Hematopoietic multipotent progenitor cell treated with erythropoietin and hydrocortisone succinate and interleukin-3 and kit ligand, for 4 days (in vitro differentiated cells): ENCODE measurements at places on chromosomes 11 and 22.

DNA sequence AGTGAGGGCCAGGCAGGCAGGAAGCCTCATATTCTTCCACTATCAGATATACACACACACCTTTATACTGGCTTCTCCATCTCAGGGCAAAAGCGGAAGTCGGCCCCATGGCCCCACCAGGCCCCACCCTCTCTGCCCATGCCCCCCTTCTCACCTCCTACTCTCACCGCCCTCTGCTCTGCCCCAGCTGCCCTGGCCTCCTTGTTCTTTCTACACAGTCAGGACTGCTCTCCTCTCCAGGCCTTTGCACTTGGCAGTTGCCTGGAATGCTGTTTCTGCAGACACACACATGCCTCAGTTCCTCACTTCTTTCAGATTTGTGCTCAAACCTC, 25.3 kb downstream of the OTOG start:
- DNase-seq: peak; percentile 46

DNA sequence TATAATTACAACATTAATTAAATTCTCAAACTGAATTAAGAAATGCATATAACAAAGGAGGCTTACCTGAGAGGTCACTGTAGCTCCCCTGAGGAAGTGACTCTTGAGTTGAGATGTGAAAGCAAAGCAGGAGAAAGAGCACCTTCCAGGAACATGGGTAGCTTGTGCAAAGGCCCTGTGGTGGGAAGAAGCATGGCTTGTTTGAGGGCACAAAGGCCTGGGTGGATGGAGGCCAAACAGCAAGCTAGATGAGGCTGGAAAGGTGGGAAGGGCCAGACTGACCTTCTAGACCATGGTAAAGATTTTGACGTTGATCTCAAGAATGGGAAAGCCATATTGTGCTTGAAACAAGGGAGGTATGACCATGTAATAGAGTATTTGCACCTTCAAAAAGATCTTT, 155.1 kb downstream of the PKNOX2 start:
- DNase-seq: no peak

DNA sequence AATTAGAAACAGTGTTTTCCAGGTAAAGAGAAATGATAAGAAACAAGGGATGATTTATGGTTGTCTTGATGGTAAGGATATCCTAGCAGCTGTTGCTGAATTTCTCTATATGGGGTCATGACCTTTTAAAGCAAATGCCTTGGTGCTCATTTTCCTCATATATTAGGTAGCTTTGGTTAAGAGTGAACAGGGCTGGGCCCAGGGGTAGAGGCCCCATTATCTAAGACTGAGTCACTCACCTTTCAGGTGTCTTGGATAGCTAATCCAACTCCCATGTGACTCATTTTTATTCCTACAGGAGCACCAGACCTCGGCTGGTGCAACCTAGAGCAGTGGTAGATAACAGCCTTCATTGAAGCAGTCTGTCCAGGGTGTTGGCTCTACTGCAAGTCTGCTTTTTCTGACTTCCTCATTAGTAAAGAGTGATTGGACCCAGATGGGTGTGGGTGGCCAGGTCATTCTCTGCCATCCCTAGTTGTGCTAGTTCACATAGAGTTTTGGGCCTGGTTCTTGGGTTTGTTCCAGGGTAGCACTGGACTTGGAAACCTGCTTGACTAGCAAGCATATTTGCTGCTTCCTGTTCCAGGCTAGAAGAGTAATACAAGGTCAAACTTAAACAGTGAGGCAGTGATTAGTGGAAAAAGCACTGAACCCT, 37.4 kb downstream of the CTNND1 start:
- DNase-seq: peak; percentile 64

- peak; percentile 56 for DNase-seq
Measured at GRCh38 chr11:86230921-86231434, 13.6 kb upstream of the EED start.

DNA sequence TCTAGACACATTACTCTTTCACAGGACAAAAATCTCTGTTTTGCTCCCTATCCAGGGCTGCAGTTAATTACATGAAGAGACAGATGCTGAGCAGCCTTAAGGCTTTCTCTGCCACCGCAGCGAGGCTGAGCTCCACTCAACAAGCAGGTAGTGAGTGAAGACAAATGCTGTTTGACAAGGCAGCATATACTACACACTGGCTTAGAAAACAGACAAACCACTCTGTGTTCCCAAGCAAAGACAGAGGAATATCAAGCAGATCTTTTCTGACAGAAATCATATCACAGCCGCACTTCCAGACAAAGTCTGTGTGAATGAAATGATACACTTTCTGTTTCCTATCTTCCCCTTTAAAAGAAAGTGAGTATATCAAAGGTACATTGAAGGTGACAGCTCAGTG, 368.1 kb downstream of the DCDC1 start:
- DNase-seq: no peak

- no peak for DNase-seq
Measured at GRCh38 chr22:30250039-30250565, 3.5 kb upstream of the LIF start.

- DNase-seq: no peak
Measured at GRCh38 chr11:129291546-129291945, 84.1 kb upstream of the BARX2 start.

GRCh38 chr11:73851046-73851764, 25.4 kb downstream of the COA4 start:
- peak; percentile 81 for DNase-seq

DNA sequence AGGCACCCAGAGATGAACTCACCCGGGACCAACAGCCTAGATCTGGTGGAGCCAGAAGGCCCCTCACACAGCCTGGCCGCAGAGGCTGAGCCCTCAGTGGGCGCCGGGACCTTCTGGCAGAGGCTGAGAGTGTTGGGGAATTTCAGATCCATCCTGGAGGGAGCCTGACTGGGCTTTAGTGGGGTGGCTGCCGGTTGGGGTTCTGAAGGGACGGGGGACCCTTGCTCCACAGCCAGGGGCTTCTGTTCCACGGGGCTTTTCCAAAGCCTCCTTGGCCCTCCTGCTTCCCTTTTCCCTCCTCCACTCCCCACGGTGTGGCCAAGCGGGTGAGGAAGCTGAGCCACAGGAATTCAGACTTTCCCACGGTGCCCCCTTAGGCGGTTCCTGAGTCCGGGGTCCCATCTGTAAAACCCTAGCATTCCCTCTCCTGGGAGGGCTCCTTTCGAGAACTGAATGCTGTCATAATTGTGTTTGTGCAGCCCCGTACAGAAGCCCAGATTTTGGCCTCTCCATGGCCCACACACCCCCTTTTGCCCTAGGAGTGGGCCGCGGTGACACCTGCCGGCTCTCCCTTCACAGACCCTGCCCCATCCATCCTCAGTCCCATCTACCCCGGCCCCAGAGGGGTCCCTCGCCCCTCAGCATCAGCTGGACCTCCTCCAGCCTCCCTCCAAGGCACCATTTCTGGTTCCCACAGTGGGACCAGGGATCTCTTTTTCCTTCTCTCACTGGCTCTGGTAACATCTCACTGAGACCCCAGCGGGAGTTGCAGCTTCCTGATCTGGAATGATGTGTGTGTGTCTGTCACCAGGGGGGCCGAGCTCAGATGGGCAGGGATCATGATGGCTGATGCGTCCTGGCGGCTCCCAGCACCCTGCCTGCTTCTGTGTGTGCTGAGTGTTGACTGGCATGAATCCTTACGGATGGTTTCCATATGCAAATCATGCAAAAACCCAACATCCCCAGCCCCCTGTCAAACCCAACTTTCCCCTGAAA, 1048.4 kb downstream of the TBC1D22A start:
- no peak for DNase-seq

- peak; percentile 46 for DNase-seq
Measured at GRCh38 chr11:6611092-6611962, 689 bp downstream of the TAF10 start.

- no peak for DNase-seq
Measured at GRCh38 chr11:133238495-133238894, 293.8 kb downstream of the OPCML start.

- DNase-seq: no peak
Measured at GRCh38 chr11:16373768-16374167, 17.4 kb upstream of the SOX6 start.

GRCh38 chr22:34475886-34476285, 555.6 kb upstream of the LARGE1 start:
- DNase-seq: no peak

- no peak for DNase-seq
Measured at GRCh38 chr11:131462622-131463021, 92.2 kb downstream of the NTM start.

DNA sequence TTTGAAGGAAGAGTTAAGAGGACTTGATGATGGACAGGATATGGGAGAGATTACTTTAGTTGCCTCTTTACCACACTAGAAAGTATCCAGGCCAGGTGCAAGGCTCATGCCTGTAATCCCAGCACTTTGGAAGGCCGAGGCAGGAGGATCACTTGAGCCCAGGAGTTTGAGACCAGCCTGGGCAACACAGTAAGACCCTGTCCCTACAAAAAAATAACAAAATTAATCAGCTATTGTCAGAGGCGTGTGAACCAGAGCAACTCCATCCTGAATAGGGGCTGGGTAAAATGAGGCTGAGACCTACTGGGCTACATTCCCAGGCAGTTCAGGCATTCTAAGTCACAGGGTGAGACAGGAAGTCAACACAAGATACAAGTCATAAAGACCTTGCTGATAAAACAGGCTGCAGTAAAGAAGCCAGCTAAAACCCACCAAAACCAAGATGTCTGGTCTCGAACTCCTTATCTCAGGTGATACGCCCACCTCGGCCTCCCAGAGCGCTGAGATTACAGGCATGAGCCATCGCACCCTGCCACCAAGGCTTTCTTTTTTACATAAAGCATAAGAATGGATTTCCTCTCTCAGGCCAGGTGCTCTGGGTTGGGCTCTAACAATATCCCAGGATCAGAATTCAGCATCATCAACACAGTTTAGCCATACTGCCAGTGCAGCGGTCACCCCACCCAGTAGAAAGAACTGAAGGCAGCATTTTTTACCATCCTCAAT, 17.8 kb downstream of the PI4KA start:
- DNase-seq: peak; percentile 29

DNA sequence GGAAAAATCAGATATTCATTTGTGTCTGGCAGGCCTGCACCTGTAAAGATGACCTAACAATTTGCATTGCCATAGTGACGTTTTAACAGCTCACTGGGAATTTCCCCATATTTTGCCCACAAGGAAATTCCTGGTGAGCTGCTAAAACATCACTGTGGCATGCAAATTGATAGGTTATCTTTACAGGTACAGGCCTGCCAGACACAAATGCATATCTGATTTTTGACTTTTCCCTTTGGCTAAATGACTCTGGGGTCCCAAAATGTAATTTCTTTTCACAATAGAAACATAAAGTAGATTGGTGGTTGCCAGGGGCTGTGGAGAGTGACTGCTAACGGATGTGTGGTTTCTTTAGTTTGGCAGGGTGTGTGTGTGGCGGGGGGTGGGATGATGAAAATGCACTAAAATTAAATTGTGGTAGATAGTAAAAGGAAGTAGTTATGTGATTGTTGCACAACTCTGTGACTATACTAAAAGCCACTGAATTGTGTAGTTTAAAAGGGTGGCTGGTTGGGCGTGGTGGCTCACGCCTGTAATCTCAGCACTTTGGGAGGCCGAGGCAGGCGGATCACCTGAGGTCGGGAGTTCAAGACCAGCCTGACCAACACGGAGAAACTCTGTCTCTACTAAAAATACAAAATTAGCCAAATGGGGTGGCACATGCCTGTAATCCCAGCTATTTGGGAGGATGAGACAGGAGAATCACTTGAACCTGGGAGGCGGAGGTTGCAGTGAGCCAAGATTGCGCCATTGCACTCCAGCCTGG, 18.5 kb upstream of the FEZ1 start:
- peak; percentile 93 for DNase-seq

DNA sequence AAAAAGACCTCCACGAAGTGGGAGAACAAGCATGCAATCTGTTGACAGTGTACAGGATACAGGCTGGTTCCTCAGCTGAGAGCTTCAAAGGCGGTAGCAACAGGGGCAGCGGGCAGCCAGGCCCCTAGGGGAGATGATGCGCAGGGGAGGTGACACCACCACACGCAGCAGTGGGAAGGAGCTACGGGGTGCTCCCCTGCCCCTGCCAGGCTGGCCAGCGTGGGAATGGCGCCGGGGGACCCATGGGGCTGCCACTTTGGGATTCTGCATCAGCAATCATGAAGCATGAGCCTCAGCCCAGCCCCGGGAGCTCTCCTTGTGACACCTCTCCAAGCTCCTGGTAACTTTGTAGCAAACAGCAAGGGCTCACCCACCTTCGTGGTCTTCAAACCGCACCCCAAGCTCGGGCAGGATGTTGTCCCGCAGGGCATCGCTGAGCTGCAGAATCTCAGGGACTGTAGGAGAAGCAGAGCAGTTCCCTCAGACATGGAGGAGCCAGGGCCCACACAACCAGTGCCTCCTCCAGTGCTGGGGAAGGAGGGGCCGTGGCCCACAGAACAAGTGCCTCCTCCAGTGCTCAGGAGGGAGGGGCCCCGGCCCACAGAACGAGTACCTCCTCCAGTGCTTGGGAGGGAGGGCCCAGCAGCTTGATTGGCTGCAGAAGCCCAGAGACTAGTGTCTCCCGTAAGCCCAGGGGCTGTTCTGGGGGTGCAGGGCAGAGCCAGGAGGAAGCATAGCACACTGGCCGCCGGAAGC, 14.6 kb upstream of the NAP1L4 start:
- no peak for DNase-seq

GRCh38 chr11:112524798-112525197, 264.1 kb upstream of the PLET1 start:
- DNase-seq: no peak

- no peak for DNase-seq
Measured at GRCh38 chr11:96062134-96062533, 138.2 kb upstream of the MTMR2 start.

- DNase-seq: peak; percentile 78
Measured at GRCh38 chr11:120929664-120930154, 94.2 kb upstream of the TBCEL start.

DNA sequence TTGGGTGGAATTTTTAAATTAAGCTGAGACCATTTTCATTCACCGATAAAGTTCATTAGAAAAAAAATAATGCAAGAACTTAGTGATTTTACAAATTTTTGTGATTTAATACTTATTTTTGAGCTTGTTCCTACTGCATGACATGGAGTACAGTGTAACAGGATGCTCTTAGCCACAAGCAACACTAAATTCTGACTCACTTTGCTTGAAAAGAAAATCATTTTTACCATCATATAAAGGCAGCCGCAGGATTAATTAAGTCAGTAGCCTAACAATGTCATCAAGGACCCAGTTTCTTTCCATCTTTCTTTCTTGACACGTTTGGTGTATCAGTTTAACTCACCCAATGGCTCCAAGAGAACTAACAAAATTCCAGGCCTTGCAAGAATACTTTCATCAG, 540.3 kb upstream of the LUZP2 start:
- DNase-seq: no peak

- DNase-seq: no peak
Measured at GRCh38 chr22:34950489-34950888, 115.5 kb upstream of the ISX start.

DNA sequence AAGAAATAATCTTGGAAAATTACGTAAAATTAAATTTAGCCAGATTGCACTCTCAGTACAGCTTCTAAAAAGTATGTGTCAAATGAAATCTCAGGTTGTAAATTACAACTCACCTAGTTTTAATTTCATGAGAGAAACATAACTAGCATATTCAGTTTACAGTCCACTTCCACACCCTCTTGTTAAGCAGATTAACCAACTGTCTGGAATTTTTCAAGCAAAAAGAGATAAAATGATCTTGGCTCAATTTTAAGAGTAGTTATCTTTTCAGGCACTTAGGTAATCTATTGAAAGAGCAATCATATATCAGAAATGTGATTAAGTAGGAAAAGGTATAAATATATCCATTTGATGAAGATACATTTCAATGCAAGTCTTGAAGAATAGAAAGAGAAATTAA, 928.4 kb upstream of the CCDC90B start:
- DNase-seq: no peak
